ENCODE measurements at places on chromosomes 3 and 15.

GRCh38 chr3:133384331-133385027 lies 15.4 kb upstream of the BFSP2 start:
- peak; percentile 19 for DNase-seq

DNA sequence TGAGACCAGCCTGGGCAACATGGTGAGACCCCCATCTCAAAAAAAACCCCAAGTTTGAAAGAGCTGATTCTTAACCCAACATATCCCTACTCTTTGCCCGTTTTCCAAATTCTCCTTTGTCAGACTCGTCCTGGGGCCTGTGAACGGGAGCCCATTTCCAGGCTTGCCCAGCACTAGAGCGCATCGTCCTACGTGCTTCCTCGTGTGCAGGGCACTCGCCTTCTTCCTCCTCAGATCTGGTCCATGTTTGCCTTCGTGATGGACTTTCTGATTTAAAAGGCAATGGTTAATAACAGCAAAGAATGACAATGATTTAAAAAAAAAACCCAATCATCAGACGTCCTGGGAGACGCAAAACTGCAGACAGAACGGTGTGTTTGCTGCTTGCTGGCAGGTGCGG lies 10.1 kb downstream of the MELTF start:
- DNase-seq = no peak

DNA sequence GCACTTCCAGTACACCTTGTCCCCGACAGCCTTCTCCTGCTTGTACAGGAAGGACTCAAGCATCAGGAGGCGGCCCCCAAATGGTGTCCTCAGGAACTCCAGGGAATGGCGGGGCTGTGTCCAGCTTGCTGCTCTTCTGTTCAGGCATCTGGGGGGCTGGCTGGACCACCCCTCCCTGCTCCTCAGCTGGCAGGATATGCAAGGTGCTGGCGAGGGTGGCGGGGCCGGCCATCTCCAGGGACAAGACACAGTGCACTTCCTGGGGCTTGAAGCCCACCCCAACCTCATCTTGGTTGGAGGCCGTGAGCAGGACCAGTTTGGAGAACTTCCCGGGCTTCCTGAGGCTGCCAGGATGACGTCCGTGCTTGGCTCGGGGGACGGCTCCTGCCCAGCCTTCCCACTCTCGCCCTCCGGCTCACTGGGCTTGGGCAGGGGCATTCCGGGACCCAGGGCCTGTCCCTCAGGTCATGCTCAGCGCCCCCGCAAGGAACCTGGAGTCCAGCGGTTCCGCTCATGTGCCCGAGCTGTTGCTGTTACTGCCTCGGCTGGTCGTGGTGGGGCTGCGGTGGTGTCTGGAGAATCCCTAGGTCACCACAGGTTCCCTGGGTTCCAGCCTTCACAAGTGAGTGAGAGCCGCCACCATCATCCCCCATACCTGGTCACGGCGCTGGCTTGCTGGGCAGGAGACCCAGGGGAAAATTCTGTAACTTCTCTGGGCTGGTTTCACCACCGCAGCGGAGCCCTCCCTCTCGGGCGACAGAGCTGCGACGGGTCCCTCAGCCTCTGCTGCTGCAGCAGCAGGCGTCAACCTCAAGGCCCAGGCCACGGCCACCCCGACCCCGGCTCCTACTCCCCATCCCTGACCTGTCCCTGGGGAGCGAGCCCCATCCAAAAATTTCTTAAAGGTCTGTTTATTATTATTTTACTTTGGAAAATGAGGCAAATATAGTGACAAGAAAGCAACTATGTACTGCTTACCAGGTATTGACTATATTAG lies 82.8 kb upstream of the FXR1 start:
- no peak for DNase-seq

GRCh38 chr15:64246364-64247189 lies 83.8 kb upstream of the PPIB start:
- peak; percentile 16 for DNase-seq

- DNase-seq = no peak
Measured at GRCh38 chr3:142650001-142650693, 54.0 kb downstream of the PLS1 start.

DNA sequence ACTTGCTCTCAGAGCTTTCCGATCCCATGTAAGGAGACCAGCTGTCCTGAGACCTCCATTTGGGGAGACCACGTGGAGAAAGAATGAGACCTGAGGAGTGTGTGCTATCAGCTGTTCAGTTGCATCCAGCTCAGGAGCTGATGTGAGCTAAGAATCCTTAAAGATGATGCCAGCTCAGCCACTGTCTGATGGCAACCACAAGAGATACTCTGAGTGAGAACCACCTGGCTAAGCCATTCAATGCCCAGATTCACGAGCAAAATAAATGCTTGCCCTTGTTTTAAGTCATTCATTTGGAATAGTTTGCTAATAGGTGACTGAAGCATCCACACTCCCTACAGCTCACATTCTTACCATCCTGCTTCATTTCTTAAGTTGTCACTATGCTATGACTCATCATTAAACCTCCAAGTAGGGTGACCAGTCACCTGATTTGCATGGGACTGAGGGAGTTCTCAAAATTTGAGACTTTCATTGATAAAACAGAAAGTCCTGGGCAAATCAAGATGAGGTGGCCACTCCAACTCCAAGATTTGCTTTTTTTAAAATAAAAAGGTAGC lies 56.4 kb downstream of the SPTSSB start:
- no peak for DNase-seq

DNA sequence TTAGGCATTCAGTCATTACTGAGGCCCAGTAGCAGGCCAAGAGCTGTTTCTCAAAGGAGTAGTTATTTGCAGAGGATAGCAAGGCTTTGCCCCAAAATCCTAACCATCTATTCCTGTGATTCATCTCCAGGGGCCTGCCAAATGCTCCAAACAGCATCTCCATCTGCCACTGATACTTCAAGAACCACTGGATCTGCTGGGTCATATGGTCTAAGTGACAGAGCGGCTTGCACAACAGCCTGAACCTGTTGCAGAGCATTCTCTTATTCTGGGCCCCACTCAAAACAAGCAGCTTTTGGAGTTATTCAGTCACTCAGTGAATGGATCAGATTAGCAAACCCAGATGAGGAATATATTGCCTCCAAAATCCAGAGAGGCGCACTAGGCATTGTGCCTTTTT lies 68.8 kb upstream of the ALDH1A3 start:
- no peak for DNase-seq

- no peak for DNase-seq
Measured at GRCh38 chr3:24956613-24957012, 462.0 kb upstream of the THRB start.

DNA sequence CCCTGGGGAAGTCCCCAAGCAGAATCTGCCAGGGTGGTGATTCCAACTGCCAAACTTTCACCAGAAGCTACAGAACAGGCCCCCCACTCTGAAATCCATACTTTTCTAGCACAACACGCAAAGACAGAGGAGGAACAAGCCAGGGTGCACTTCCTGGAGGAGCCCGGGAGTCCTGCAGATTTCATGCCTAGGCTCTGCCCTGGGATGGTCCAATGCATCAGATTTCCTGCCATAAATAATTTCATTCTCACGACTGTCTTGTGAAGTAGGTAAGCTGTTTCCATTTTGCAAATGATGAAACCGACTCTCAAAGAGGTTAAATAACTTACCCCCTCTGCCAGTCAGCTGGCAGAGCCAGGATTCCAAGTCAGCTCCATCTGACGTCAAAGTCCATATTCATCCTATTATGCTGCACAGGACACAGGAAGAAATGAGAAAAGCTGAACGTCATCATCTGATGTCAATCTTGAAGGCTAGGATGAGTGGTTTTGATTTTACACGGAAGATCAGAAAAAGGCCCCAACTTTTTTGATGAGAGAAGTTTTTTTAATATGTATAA lies 134.8 kb upstream of the IGF1R start:
- no peak for DNase-seq

DNA sequence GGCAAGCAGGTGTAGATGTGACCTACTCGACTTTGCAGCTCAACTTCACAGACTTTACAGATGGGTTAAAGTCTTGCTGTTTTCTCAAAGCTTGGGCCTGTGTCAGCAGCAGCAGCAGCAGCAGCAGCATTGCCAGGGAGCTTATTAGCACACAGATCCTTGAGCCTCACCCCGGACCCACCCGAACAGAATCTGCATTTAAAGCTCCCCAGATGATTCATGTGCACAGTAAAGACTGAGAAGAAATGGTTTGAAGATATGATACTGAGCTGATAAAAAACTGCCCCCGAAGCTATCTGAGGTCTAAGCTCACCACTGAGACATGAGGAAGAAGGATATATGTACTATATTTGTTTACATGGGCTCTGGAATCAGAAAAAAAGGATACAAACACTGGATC lies 231.7 kb downstream of the ARPP21 start:
- no peak for DNase-seq

- DNase-seq = peak; percentile 39
Measured at GRCh38 chr3:185825006-185825638, at the start of gene IGF2BP2. IGF2BP2 (minus strand) TSS chr3:185825042; CDS start chr3:185824960, 82 bp downstream.

- DNase-seq = no peak
Measured at GRCh38 chr3:156732715-156733421, 58.5 kb downstream of the TIPARP start.

- no peak for DNase-seq
Measured at GRCh38 chr3:171986176-171986575, 53.2 kb upstream of the FNDC3B start.

DNA sequence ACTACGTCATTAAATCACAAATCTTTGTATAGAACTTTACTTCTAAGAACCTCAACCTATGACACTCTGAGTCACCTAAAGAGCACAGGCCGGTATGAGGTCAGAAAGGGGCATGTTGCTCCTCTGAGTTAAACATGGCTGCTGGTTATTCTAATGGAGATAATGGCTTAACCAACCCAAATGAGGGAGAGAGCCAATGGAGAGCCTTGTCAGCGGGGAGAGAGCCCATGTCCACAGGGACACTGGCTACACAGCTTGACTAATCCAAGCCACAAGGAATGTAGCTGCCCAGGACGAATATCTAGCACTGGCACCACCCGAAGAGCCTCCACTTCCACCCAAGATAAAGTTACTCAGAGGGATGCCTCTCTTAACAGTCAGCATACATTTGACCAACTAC lies 77.0 kb upstream of the STAC start:
- no peak for DNase-seq

DNA sequence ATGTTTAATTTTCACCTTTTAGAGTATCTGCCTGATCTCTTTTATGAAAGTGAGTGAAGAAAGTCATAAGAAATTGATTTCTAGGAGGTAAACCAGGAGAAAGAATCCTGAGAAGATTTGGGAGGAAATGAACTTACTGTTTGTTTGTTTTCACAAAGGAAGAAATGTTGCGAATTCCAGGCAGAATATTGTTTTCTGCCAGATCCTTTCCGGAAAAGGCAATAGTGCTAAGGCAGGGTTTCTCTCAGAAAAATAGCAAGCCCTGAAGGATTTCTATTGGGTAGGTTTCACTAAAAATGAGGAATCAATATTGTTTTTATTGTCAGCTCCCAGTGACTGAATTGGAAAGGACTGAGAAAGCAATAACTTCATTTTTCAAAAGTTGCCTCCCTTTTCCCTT lies 85.7 kb upstream of the TGFBR2 start:
- DNase-seq = no peak

GRCh38 chr3:166265153-166265552 lies 427.9 kb upstream of the BCHE start:
- DNase-seq = no peak

DNA sequence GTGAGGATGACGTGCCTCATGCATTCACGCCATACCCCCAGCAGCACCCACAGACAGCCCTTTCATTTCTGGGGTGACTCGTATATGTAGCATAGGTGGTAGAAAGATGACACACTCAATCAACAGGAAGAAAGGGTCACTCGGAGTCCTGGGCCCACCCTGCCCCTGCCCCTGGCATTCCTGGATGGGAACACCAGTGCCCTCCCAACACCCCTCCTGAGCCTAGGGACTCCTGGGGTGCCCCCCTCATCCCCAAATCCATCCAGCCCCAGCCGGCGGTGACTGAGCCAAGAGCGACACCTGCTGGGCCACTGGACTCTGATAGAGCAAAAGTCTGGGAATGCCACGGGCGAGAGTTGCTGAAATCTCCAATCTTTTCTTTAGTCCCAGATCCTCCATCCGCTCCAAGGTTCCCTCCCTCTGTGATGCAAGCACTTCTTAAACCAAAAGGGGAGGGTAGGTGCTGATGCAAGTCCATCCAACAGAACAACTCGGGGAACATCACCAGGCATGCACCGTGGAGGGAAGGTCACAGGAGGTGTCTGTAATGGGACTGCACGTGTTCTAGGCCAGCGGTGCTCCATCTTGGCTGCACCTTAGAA lies 31.1 kb downstream of the ACAN start:
- DNase-seq = peak; percentile 44

DNA sequence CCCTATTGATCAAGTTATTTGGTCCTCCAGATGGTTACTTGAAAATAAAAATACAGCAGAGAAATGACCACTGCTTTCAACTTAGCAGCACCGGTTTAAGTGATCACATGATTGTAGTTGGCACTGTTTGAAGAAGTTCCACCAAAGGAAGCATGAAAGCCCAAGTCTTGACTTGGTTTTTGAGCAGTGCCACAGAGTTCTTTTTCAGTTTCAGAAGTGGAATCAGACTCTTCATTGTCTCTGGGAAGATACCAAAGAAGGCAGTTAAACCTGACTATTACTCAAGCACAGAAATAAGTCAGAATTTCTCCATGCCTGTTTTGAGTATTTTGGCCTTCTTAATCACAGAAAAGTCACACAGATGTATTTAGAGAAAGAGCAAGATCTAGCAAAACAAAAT lies 66.7 kb downstream of the BBX start:
- no peak for DNase-seq

Measured in CD4-positive, alpha-beta T cell treated with Interleukin-17A for 4 hours (primary cell).